Hematopoietic multipotent progenitor cell treated with erythropoietin and hydrocortisone succinate and interleukin-3 and kit ligand, for 15 days (in vitro differentiated cells): ENCODE measurements at places on chromosomes 13 and 19.

- no peak for DNase-seq
Observed at GRCh38 chr19:2189880-2190279, 26.1 kb downstream of the DOT1L start.

DNA sequence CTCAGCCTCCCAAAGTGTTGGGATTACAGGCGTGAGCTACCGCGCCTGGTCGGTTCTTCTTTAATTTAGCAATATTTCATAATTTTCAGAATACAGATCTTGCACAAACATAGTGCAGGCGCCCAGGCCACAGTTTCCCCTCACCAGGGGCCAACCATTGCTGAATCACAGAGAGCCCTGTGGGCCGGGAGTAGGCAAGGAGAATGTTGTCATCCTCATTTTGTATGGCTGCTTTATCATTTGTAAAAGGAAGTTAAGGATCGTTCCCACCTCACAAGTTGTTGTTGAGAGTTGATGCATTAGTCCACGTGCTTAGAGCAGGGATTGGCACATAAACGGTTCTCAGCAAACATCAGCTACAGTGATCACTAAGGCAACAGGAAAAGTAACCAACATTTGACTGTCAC lies 30.2 kb downstream of the MEIS3 start:
- DNase-seq: no peak

- DNase-seq: no peak
Observed at GRCh38 chr13:40121722-40122121, 466.3 kb downstream of the COG6 start.

DNA sequence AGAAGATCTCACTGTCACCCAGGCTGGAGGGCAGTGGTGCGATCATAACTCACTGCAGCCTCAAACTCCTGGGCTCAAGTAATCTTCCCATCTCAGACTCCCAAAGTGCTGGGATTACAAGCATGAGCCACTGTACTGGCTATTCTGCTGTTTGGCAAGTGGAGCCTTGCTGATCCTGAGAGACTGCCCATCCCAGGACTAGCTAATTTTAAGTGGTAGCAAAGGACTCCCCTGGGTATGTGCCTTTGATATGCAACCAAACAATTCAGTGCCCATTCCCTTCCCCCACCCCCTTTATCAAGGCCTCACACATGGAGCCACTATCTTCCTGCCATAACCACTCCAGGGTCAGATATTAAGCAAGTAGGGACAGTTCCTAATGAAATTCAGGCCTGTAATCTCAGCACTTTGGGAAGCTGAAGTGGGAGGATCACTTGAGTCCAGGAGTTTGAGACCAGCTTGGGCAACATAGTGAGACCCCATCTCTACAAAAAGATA lies 17.0 kb upstream of the ZNF460 start:
- DNase-seq: peak; percentile 36

DNA sequence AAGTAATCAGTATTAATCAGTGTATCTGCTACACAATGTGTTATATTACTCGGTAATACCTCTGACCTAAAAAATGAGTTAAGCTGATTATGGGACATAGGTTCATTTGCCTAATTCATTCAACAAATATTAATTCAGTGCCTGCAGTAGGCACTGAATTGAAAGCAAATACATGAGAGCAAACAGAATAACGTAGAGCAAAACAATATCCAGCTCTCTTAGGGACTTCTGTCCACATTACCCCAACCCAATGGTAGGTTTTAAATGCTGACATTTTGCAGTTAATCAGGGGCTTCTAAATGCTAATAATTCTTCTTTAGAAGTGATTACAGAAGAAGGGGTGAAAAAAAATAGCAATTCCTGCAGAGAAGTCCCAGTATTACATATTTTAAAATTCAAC lies 4.9 kb downstream of the RCBTB2 start:
- DNase-seq: no peak

DNA sequence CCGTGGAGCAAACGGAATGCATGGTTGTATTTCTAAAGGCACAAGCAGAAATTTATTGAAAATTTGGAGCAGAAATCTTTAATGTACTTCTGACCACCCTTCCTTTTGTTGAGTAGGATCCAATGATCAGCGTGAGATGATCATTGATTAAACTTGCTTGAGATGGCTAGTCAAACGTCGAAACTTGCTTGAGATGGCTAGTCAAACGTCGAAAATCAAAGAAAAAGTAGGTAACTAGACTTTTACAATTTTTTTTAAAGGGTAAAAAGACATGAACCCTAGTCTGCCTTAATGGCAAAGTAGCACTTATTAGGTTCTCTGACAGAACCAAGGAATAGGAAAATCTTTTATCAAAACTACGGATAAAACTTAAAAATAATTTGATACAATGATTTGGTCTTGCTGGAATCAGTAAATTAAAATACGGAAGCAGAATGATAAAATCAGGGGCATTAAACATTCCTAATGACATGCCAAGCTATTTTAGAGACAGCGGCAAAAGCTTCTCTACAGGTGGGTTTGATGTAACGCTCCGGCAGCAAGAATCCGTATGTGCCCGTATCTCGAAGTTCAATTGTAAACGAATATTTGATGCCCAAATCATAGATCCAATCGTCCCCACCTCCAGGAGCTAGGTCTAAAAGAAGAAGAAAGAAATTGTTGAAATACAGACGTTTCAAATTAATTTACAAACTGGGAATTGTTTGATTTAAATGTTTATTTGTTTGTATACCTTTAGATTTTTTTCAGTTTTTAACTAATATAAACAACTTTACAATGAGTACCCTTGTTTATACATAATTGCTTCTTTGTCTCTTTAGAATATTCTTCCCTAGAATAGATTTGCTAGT lies 841 bp upstream of the ZC3H13 start:
- no peak for DNase-seq

DNA sequence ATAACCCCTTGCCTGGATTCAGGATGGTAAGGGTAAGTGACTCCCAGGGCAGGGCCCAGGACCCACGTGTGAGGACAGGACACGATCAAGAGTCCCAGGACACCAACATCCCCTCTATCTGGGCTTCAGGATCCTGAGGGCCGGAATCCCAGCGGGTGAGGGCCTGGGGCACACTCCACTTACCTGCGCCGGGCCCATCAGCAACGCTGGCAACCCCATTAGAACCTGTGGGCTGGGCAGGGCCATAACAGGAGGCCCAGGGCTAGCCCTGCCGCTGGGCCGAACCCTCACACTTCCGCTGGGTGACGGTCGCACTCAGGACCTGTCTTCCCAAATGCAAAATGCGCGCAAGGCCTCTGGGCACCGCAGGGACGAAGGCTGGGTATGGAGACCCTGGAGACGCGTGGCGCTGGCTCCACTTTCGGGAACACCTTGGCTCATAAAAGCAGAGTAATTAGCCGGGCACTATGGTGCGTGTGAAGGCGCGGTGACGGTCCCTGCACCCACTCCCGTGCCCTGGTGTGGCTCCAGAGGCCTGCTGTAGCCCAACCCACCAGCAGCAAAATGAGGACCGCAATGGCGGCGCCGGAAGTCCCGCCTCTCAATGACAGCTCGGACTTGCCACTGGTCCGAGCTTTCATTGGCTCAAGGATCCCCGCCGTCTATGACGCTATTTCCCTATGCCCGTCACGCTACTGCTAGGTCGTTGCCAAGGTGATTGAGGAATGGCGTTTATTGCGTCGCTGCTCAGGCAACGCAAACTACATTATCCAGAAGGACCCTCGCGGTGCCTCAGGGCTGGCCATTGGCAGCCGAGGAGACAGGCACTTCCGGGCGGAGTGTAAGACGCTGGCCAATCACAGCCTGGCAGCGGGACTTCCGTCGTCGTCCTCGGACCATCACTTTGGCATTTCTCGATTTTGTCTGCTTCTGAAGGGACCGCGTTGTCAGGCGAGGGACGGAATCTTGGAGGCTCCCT lies at the start of gene ZNF132:
Gene ZNF132, minus strand, starts transcription at position 578 of the 979 bp plus-strand sequence. Its CDS starts 332 bp downstream, at position 246.
- DNase-seq: peak; percentile 92

- no peak for DNase-seq
Observed at GRCh38 chr13:109719962-109720646, 66.3 kb downstream of the IRS2 start.

GRCh38 chr19:2994588-2995131 lies 17.3 kb downstream of the TLE6 start:
- no peak for DNase-seq

DNA sequence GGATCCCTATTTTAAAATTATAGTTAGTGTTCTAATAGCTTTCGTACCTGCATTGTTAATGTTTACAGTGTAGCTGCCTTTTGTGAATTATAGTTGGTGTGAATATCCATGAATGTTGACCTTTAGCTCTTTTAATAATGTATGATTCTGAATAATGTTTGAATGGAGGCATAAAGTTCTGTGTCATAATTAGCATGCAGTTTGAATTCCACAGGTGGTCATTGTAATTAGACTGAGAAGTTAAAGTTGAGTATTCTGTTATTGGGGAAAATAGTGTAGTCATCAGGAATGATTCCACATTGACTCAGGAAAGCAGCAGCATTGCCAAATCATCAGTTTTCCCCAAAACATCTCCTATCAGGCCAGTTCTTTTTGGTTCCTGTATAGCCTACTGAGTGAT lies 12.1 kb downstream of the GPR18 start:
- DNase-seq: no peak

GRCh38 chr13:21683034-21683733 lies 12.3 kb downstream of the FGF9 start:
- no peak for DNase-seq

DNA sequence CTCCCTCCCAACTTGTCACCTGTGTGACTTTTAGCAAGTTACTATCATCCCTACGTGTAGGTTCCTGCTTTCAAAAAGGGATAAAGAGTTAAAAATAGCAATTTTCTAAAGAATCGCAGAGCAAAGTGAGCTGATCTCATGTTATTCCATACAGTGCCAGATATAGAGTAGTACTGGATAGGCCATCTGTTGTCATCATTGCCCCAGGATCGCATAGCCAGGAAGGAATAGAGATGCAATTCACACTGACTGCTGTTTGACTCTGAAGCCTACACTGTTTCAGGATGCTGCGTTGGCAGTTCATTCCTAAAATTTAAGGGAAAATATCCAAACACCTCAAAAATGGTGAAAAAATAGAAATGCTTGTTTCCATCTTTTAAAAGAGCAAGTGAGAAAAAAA lies 138.9 kb downstream of the SHISA2 start:
- DNase-seq: no peak

DNA sequence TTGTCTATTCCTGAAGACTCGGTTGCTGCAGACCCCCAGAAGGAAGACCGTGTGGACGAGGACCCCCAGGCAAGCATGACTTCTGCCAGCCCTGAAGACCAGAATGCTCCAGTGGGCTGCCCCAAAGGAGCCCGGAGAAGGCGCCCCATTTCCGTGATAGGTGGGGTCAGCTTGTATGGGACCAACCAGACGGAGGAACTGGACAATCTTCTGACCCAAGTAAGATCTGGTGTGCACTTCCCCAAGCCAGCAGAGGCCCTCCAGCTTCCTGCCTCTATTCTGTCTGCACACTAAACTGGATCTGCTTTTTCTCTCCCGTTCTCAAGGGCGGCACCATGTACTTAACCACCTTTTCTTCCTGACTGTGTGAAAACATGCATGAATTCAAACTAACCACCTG lies 59.8 kb upstream of the C1QTNF9 start:
- no peak for DNase-seq

GRCh38 chr13:100668408-100668807 lies 6.2 kb downstream of the TMTC4 start:
- no peak for DNase-seq

- no peak for DNase-seq
Observed at GRCh38 chr13:45895881-45896280, 44.3 kb upstream of the SIAH3 start.

- DNase-seq: no peak
Observed at GRCh38 chr13:59532405-59532804, 631.3 kb downstream of the DIAPH3 start.

DNA sequence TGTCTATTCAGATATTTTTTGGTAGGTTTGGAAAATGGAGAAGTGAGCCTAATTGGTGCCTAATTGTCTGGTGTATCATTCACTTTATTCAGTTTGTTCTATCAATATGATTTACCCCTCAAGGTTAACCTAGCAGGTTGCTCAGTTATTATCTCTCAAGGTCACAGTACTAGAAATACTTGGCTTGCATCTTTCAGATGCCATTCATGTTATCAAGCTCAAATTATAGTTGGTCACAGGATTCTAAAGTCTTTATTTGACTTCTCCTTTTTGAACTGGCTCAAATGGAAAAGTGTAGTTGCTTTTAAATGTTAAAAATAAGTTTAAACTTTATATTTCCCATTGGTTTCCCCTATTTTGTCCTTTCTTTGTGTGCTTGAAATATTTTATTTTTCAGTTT lies 2.6 kb downstream of the KCNRG start:
- DNase-seq: no peak

DNA sequence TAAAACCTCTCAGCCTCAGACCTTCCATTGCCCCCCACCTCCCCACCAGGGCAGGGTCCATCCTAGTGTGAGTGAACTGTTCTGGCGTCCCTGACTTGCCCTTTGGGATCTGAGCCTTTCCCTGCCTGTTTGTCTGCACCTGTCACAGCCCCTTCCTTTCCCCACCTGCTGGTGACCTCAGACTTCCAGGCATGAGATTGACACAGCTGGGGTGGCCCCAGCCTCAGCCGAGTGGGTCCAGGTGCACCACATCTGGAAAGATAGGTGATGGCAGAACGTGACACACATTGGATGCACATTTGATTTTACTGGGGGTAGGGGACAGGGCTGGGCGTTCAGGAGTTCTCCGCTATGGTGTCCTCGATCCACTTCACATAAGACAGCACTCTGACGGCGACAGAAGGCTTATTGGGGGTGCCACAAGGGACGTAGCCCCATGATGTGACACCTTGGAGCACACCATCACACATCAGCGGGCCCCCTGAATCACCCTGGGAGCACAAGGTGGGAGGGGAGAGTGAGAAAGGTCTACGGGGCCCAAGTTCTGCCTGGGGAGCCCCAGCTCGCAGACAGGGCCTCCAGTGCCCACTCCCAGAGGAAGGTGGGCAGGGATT lies 4.6 kb downstream of the KLK1 start:
- no peak for DNase-seq

GRCh38 chr19:10192922-10193321 lies 1.8 kb downstream of the DNMT1 start:
- no peak for DNase-seq

- DNase-seq: no peak
Observed at GRCh38 chr13:60753641-60754040, 356.6 kb downstream of the TDRD3 start.

DNA sequence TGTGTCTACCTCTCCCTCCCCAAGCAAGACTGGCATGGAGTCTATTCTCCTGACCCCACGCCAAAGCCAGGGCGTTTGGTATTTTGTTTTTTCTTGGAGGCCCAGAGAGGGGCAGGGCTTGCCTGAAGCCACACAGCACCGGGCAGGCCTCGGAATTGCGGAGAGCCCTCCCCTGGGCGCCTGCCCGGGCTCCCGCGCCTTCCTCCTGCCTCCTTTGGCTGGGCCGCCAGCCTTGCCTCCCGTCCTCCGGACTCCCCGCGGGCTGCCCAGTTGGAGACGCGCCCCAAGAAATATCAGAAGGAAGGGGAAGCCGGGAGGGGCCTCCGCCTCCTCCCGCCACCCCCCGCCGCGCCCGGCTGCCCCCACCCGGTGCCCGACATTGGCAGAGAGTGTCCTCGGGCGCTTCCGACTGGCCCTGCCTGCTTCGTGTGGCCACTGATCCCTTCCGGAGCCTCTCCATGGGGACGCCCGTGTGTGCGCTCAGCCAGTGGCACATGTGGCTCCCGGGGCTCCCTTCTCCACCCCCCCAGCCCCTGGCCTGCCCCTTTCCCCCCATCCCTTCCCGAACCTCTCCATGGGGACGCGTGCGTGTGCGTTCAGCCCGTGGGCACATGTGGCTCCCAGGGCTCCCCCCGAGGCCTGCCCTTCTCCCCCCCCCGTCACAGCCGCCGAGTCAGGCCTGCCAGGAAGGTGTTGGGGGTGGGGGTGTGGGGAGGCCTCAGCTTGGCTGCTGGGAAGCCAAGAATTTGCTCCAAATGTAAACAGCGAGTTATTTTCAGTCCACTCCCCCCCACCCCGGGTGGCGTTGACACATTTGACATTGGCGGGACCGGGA lies 37.3 kb downstream of the NFIC start:
- DNase-seq: no peak
